Hematopoietic multipotent progenitor cell treated with erythropoietin and hydrocortisone succinate and interleukin-3 and kit ligand, for 6 days (in vitro differentiated cells): ENCODE measurements at places on chromosomes 6 and 20.
A peak's percentile ranks its signal among the peaks of the same experiment; 100 is the strongest.

DNA sequence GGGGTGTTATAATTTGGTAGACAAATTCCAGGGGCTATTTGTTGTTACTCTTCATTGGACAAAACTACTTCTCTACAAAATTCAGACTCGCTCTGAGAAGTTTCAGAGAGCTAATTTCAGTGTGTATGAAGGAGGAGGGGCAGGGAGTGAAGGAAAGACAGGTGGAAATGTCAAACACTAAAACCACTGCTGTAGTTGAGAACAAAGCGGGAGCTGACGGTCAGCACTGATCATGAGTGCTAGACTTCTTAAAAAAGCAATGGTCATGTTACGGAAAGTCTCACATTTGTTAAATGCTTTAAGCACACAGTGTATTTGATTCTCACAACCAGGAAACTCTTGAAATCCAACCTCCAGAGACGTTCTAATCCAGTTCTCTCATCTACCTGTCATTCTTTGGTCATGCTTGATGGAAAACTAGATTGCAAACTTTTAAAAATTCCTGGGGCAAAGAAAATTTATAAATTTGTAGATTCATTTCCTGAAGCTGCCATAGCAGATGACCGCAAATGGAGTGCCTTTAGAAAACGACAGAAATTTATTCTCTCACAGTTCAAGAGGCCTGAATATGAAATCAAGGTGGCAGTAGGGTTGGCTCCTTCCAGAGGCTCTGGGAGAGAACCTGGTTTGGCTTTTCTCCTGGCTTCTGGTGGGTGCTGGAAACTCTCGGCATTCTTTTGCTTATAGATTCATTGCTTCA lies 100.7 kb upstream of the CARMIL1 start:
- no peak for DNase-seq

- no peak for DNase-seq
These were observed 194.4 kb downstream of the TMEM200A start for GRCh38 chr6:130560231-130560630.

- peak; percentile 80 for DNase-seq
These were observed 120.5 kb upstream of the CHD6 start for GRCh38 chr20:41738604-41739206.

DNA sequence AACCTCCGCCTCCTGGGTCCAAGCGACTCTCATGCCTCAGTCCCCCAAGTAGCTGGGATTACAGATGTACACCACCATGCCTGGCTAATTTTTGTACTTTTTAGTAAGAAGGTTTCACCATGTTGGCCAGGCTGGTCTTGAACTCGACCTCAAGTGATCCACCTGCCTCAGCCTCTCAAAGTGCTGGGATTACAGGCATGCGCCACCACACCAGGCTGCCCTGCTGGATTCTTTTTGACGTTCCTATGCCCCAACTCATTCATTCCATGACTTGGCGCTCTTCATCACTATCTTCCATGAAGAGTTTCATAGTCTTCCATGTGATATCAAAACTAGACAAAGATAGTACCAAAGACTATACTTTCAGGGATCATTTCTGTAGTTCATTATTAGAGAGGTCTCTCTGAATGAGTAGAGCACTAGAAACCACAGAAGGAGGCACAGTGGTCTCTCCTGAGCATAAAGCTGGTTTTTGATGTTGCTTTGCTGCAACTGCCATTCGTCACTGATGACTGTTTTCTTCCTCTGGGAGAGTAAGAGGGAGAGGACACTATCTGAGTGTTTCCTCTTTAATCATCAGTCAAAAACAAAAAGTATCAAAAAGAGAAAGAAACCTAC lies 23.5 kb downstream of the DNAAF9 start:
- no peak for DNase-seq

- no peak for DNase-seq
These were observed 115.3 kb downstream of the AHI1 start for GRCh38 chr6:135382182-135382628.

DNA sequence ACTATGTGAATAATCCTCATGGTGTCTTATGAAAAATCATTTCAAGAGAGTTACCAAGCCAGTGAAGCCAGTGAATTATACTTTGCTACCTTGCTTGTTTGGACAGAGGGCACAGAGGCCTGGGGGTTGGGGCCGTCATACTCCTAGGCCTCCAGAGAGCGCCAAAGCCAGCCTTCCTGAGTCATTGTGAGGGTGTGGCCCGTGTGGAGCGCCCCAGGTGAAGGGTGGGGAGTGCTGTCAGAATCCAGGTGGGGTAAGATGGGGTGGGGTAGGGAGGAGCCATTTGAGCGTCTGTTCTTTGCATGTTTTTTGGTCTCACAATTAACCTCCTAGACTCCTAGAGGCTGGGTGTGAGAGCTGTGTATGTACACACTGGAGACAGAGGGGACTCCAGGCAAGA lies 71.1 kb downstream of the PERP start:
- no peak for DNase-seq

GRCh38 chr6:41640426-41640825 lies 2.2 kb downstream of the MDFI start:
- no peak for DNase-seq

GRCh38 chr20:49572857-49573256 lies 4.9 kb upstream of the PTGIS start:
- no peak for DNase-seq

DNA sequence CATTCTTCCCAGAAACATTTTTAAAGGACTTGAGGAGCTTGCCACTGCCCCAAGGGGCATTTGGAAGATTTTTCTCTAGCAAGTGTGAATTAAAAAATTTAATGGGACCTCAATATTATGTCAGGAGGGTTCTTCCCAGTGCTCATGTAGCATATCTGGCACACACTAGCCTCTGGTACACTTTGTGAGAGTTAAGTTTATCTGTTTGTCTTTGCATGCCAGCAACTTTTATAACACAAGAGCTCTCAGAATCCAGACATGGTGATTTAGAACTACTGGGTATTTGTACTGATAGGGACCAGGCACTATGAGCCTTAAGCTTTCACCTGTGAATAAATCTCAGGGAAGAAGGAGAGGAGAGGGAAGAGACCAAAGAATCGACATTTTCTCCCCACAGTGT lies 12.9 kb downstream of the SPINT3 start:
- DNase-seq = no peak

DNA sequence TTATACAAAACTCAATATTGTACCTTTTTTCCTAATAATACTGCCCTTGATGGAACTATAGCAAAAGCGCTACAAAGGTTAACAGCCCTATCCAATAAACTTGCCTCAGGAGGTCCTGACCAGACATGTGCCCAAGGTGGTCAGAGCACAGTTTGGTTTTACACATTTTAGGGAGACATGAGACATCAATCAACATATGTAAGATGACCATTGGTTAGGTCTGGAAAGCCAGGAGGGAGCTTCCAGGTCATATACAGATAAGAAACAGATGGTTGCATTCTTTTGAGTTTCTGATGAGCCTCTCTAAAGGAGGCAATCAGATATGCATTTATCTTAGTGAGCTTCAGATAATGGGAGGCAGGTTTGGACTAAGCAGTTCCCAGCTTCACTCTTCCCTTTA lies 91.6 kb downstream of the PLG start:
- no peak for DNase-seq

DNA sequence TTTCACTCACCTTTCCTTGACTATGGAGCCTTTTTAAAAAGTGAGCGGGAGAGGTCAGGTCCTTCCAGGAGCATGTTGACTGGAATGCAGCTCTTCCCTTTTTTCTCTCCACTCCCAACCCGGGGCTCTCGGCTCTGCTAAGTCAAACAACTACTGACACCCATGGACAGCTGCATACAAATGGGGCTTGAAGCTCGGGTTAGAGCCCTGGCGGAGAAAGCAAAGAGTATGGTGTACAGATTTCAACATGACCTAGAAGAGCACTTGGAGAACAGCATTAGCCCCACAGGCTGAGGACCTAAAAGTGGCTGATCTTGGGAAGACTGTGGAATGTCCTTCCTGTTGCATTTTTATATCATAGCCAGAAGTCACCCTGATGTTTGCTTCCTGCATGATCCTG lies 162.0 kb upstream of the STMND1 start:
- no peak for DNase-seq

- DNase-seq = no peak
These were observed 155.8 kb downstream of the EYA4 start for GRCh38 chr6:133396984-133397348.

DNA sequence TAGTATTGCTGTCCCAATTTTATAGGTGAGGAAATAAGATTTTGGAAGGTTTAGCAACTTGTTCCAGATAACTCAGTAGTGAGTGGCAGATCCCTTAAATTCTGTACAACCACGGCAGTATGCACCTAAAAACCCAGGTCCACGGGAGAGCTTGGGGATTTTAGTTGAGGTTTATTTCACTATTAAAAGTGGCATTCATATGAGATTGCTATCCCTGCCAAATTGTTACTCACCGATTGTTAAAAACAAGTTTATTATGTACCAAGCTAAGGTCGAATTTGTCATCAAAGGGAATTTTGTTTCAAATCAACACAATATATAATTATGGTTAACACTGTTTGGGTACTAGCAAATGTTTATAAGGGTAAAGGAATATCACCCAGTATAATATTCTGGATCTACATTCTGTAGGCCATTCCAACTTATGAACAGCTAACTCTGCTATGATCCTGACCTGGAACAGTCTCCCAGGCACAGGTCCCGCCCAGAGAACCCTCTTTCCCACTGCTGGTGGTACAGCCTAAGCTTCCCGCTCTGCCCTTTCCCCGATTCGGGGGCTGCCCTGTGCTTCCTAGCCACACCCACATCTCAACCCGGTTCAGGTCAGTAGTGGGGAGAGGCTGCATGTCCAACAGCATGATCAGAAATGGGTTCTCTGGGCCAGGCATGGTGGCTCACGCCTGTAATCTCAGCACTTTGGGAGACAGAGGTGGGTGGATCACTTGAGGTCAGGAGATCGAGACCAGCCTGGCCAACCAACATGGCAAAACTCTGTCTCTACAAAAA lies 24.9 kb downstream of the GPLD1 start:
- no peak for DNase-seq

- DNase-seq = no peak
These were observed 10.8 kb downstream of the FNDC1 start for GRCh38 chr6:159180001-159180400.

DNA sequence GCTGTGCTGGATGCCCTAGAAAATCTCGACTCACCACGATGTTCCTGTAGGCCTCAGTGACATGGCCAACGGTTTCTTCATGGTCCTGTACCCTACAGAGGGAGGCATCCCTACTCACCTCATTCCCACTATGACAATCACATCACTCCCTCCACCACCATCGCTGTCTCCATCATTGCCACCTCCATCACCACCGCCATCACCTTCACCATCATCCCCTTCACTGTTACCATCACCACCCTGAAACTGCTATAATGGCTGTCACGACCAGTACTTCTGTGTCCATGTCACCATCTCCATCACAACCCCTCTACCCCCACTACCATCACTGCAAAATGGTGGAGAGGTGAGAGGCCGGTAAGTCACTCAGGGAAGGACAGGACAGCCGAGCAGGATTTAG lies 29.8 kb upstream of the MRPS18A start:
- DNase-seq = no peak

DNA sequence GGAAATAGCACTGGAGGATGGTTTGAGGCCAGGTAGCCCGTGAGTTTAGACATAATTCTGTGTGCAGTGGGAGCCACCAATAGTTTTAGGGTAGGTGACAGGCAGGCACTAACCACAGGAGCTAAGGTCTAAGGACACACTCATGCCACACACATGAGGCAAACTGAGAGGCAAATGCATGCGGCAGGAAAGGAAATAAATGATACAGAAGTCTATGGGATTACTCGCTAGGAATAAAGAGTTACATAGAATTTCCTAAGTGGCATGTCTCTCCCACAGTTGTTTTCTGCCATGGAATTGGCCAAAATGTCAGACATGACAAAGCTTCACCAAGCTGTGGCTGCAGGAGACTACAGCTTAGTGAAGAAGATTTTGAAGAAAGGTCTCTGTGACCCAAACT lies 4.9 kb downstream of the ANKRD66 start:
- DNase-seq = no peak

DNA sequence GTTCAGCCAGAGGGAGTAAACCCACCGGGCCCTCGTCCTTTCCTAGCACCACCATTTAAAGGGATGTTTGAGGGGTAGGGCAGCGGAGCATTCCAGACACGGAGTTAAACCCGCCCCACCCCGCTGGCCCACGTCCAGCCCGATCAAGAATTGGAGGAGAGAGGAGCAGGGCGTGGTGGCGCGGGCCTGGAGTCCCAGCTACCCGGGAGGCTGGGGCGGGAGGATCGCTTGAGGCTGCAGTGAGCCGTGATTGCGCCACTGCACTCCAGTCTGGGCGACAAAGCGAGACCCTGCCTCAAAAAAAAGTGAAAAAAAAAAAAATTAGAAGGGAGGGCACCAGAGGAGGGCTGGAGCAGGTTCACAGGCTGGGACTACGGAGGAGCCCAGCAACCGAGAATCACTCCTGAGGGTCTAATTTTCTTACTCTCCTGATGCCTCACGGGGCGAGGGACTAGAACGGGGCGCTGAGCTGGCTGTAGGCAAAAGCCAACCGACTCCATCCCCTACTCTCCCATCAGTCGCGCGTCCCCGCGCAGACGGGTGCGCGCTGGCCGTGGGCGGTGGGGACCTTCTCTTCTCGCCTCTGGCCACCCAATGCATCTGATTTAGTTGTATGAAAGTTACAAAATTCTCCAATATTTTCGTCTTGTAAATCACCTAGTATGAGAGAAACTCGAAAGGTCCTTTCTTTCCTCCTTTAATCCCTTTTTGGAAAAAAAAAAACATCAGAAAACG lies 6.1 kb upstream of the HSPA1B start:
- peak; percentile 69 for DNase-seq

- DNase-seq = no peak
These were observed 431.2 kb upstream of the PTCHD4 start for GRCh38 chr6:48542191-48542590.

DNA sequence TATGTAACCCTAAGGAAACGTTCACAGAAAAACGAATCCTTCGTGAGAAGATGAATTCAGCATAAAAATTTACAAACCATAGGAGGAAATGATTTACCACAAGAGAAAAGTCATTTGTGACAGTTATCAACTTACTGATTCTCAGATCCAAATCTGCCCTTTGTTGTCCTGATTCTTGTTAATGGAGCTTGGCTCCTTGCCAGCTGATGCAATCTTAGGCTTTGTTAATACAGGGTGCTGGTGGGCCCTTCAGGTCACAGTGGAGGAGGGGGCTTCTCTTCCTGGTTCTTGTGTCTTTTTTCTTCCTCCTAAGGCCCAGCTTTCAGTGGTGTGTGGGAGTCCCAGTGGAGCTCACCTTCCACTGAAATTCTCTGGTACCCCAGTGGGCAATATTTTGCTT lies 108.4 kb upstream of the MAP3K7 start:
- DNase-seq = no peak

DNA sequence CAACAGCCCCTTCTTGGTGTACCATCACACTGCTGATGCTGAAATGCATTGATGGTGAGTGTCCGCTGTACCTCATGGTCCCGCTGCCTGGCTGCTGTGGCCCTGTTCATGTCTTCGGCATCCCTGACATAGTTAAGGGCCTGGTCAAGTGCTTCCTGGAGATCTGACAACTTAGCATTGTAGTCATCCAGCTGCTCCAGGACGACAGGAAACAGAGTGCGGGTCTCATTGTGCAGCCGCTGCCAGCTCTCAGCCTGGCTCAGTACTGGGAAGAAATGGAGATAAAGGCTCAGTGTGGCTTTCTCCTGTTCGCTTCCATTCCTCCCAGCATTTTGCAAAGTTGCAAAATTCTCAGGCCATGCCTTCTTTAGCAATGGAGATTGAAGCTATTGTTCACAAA lies 81.8 kb downstream of the LAMA4 start:
- DNase-seq = no peak

GRCh38 chr20:23386304-23387117 lies 24.5 kb downstream of the GZF1 start:
- DNase-seq = no peak

GRCh38 chr20:44703183-44703925 lies 11.8 kb upstream of the CCN5 start:
- no peak for DNase-seq
